ENCODE measurements at places on chromosomes 12 and 14. TPM values are rescaled to one million over a fixed set of nuclear protein-coding genes. Genes with fewer than 3 reads are reported as not detected.
A peak's percentile ranks its signal among the peaks of the same experiment; 100 is the strongest.

DNA sequence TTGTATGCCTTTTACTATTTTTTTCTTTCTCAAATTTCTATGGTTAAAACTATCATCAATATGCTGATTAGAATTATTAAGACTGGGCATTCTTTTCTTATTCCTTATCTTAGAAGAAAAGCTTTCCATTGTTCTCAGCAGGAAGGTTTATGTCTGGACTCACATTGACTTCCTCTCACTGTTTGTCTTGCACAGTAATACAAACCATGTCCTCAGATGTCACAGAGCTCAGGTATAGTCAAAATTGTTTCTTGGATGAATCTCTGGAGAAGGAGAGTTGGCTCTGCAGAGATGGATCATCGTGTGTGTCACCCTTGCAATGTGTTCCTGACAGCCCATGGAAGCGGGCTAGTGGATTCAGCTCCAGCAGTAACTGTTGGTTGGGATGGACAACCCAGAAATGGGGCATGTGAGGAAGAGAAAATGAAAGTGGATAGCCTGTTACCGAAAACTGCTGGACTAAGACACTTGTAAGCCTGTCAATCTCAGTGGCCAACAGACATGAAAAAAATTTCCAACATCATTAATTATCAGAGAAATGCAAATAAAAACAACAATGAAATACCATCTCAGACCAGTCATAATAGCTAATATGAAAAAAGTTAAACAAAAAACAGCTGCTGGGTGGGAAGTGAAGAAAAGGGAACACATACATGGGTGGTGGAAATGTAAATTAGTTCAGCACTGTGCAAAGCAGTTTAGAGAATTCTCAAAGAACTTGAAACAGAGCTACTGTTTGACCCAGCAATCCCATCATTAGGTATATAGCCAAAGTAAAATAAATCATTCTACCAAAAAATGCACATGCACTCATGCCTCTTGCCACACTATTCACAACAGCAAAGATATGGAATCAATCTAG, 967.8 kb downstream of the TMEM121 start:
- H3K27ac ChIP-seq: no peak overlapping the region
- peaks cover 7% of the 10 kb centered on the region for H3K27me3 ChIP-seq
- no peak overlapping the region for H3K4me3 ChIP-seq
- no peak for DNase-seq
- H3K4me1 ChIP-seq: no peaks in the 10 kb centered on the region

GRCh38 chr14:23185063-23185462, 1.6 kb upstream of the SLC7A8 start:
- H3K27me3 ChIP-seq: no peaks in the 10 kb centered on the region
- H3K4me3 ChIP-seq: no peak overlapping the region
- H3K36me3 ChIP-seq: no peaks in the 10 kb centered on the region
- no peaks in the 10 kb centered on the region for H3K4me1 ChIP-seq
- H3K27ac ChIP-seq: no peak overlapping the region
- DNase-seq: no peak

DNA sequence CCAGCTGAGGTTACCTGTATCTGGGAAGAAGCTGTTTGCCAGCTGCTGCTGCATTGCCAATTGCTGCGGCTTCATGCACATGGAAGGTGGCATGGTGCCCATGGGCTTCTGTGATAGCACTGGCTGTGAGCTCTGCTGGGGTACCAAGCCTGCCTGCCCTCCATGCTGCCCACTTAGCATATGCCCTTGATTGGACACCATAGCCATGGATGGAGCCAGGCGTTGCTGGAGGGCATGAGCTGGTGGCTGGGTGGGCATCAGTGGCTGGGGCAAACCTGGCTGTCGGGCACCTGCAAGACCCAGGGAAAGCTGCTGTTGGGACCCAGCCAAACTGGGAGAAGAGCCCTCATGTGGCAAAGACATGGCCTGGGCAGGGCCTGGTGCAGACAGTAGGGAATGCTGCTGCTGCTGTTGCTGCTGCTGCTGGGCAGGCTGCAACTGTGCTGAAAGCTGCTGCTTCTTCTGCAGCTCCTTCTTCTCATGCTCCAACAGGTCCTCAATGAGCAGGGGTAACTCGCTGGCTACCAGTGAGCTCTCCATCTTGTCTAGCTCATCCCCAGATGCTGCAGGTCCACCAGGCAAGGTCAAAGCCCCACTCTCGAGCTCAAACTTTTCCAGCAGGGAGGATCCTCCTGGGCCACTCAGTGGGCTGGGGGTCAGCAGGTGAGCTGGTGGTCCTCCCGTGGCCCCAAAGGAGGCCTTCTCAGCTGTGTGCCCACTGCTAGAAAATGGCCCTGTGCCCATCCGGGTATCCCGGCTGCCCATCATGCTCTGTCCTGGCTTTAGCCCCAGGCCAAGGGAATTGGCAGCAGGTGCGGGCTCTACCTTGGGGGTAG, 18.8 kb upstream of the PRKAG1 start:
- no peak overlapping the region for H3K4me3 ChIP-seq
- peaks cover 14% of the 10 kb centered on the region for H3K36me3 ChIP-seq
- DNase-seq: no peak
- no peaks in the 10 kb centered on the region for H3K4me1 ChIP-seq

DNA sequence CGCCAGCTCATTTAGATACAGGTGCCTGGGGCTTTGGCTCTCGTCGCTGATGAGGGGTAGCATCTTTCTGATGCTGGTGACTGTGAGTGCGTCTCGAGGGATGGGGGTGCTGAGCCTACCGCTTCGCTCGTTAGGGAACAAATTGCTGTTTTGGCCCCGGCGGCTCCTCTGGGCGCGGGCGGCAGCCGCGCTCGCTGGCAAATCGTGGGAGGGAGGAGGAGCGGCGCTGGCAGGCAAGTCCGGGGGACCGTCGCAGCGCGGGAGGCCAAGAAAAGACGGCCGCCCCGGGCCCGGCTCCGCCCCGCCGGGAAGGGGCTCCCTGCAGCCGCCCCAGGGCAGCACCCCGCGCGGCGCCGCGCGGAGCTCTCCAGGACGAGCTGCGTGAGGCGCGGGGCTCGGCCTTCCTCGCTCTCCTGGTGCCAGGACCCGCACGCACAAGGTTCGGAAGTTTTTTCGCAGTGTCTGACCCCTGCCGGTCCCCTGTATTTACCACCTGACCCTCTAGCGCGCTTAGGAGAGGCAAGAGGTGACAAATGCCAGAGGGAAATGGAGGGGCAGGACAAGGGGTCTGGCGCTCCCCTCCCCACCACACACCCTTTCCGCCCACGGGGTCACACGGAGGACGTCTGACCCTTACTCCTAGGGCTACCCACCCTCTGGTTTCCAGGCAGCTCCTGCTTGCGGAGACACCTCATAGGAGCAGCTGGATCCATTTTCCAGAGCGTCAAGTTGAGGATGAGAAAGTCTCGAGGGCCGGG, 899 bp upstream of the KCNH3 start:
- H3K27ac ChIP-seq: no peak overlapping the region
- no peak for DNase-seq
- H3K27me3 ChIP-seq: peaks cover 2% of the 10 kb centered on the region
- H3K4me3 ChIP-seq: peak overlapping the region; percentile 42

DNA sequence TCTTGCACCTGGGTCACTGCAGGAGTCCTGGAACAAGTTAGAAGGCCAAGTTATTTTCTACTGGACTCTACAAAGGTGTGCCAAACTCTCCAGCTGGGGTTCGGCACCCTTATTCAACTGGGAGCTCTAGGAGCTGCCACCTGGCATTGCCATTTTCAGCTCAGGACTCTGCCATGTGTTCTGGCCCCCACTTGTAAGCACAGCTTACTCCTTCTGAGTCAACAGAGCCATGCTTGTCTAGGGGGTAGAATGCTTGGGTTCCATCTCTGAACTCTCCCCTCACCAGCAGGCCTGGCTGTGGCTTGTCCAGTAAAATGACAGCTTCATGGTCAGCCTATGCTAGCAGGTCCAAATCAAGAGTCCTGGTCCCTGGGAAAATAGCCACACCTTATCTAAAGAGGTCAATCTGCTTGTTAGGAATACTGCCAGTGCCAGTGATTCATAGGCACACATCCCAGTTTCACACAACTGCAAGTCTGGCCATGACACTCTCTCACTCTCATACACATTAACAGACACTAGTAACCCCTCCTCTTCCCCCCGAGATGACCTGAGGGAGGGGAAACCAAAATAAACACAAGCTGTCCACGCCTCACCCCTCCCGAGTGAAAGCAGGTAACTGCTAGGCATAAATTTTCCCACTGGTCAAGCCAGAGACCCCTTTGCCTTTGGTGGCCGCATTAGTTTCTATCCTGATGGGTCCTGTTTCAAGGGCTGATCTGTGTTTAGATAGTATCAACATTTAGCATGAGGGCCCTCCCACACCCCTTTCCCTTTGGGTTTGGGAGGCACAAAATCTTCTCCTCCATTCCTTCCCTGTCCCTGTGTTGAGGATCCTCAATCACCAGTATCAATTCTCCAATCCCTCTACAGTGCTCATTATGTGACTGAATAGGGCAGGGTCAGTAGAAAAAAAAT, 182.3 kb upstream of the GZMB start:
- H3K4me3 ChIP-seq: no peak overlapping the region
- H3K4me1 ChIP-seq: no peaks in the 10 kb centered on the region
- no peak for DNase-seq
- H3K36me3 ChIP-seq: no peaks in the 10 kb centered on the region
- no peak overlapping the region for H3K27ac ChIP-seq
- no peaks in the 10 kb centered on the region for H3K27me3 ChIP-seq

- no peak for DNase-seq
- no peaks in the 10 kb centered on the region for H3K36me3 ChIP-seq
- no peak overlapping the region for H3K4me3 ChIP-seq
- no peaks in the 10 kb centered on the region for H3K27me3 ChIP-seq
- no peak overlapping the region for H3K27ac ChIP-seq
These were observed 70.1 kb upstream of the CRY1 start for GRCh38 chr12:107163413-107163812.

GRCh38 chr14:66596241-66596985, 88.5 kb downstream of the GPHN start:
- DNase-seq: no peak
- H3K27ac ChIP-seq: no peak overlapping the region
- H3K4me1 ChIP-seq: no peaks in the 10 kb centered on the region

DNA sequence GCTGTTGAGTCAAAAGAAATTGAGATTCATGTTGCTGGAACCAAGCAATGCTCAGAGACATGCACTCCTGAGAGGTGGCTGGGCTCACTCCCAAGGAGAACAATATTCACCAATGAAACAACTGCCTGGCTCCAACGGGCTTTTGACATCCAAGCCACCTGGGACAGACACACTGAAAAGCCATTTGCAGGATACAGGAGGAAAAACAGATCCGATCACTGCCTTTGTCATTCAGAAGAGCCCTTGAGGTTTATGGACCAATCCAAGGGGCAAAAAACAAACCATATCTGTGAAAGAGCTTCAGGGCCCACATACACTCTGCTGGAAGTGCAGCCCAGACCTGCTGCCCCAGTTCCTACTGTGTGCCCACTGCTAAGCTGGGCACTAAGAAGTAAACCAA, 277.5 kb downstream of the NUAK1 start:
- no peaks in the 10 kb centered on the region for H3K36me3 ChIP-seq
- H3K4me1 ChIP-seq: no peaks in the 10 kb centered on the region
- H3K27me3 ChIP-seq: no peaks in the 10 kb centered on the region
- H3K27ac ChIP-seq: no peak overlapping the region
- H3K4me3 ChIP-seq: no peak overlapping the region

OASL gene
- 0.32 TPM for total RNA-seq

DNA sequence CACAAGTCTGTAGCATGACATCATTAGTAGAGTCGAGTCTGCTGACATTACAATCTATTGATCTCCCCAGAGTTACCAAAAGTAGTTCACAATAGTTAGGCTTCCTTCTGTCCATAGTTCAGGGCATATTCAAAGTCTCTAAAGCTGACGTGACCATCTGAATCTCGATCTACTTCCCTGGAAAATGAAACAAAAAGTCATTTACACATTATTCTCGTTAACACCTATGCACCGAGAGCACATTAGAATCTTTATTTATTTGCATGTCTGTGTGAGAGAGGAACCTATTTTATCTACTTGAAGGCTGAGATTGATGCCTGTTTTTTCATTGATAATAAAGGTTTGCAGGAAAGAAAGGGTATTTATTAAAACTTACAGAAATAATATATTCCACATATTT, 157.4 kb downstream of the EFCAB11 start:
- H3K4me1 ChIP-seq: no peaks in the 10 kb centered on the region
- no peak overlapping the region for H3K4me3 ChIP-seq
- no peaks in the 10 kb centered on the region for H3K27me3 ChIP-seq
- DNase-seq: no peak
- H3K27ac ChIP-seq: no peak overlapping the region
